Activated CD8-positive, alpha-beta memory T cell treated with anti-CD3 and anti-CD28 coated beads, Interleukin-2, amount 50 U/mL, for 48 hours (primary cell): ENCODE measurements at places on chromosomes 16 and 17.
A peak's percentile ranks its signal among the peaks of the same experiment; 100 is the strongest.

GRCh38 chr17:70804161-70804560, 634.8 kb downstream of the KCNJ2 start:
- DNase-seq: no peak

DNA sequence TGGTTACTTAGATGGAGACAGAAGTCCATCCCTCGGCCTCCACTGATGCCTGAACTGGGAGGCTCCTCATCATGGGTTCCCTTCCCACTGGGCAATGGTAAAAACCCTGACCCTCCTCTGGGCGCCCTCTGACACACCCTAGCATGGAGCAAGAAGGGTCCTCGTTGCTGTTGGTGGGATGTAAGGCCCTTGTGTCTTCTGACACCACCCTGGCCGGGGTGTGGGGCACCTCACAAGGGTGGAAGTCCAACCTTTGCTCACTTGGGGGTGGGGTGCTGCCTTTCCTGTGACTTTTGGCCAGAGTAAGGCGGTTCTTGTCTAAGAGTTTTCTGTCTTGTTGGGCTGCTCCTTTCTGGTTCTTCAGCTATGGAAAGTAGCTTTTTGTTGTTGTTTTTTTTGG, 28.7 kb downstream of the MPRIP start:
- no peak for DNase-seq

DNA sequence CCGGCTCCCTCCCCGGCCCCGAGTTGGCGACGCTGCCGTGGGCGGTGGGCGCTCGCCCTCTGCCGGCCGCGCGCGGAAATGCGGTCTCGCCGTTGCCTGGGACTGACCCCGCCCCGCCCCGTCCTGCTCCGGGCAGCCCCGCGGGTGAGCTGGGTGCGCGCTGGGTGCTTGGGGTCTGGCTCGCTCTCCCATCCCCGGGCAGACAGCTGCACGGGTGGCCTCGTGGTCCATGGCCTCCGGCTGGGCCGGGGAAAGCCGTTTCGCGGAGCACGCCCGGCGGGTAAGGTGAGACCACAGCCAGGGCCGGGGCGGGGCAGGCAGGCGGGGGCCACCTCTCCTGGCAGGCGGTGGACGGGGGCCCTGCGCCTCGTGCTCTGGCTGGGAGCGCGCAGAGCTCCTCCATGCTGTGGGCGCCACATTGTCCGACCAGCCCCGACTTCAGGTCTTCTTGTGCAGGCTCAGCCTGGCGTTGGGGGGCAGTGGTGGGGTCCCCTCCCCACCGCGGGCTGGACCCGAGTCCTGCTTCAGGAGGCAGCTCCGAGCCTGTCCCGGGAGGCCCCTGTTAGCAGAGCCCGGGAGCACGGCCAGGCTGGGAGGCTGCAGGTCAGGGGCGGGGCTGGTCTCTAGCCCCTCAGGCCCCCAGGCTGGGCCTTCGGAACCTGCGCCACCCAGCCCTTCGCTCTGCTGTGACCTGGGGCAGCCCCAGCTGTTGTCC, 7.0 kb upstream of the C1QTNF8 start:
- DNase-seq: peak; percentile 92

GRCh38 chr16:8663192-8664089, 11.0 kb upstream of the ABAT start:
- DNase-seq: no peak

GRCh38 chr17:3557768-3558583, at the start of gene TRPV3:
TRPV3 (minus strand) TSS chr17:3557812; CDS start chr17:3554850, 2,962 bp downstream.
- DNase-seq: peak; percentile 78

DNA sequence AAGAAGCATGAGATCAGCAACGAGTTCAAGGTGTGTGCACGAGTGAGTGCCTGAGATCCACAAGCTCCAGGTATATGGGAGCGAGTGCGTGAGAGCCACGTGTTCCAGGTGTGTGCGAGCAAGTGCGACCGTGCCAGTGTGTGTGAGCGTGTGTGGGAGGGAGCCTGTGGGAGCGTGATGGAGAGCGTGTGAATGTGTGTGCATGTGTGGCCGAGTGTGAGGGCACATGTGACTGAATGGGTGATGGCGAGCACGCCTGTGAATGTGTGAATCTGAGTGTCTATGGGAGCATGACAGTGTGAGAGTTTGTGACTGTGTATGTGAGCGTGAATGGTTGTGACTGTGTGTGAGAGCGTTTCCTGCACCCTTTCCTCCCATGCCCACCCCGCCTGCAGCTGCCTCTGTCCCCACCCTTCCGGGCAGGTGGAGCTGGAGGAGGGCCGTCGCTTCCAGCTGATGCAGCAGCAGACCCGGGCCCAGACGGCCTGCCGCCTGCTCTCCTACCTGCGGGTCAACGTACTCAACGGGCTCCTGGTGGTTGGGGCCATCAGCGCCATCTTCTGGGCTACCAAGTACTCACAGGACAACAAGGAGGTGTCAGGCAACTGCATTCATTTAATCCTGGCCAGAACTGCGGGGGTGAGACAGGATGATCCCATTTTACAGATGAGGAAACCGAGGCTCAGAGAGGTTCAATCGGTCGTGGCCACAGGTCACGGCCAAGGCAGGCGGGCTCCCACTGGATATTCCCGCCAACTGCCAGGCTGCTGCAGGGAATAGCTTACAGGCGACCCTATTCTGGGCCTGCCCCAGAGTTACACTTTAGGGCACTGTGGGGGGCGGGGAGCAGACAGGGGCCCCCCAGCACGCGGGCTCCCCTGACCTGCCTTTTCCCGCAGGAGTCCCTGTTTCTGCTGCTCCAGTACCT, 3.7 kb downstream of the TMC8 start:
- DNase-seq: peak; percentile 80

- DNase-seq: no peak
Measured at GRCh38 chr16:22235839-22236745, 30.0 kb downstream of the EEF2K start.

GRCh38 chr16:27434141-27435051, 32.4 kb downstream of the IL21R start:
- DNase-seq: peak; percentile 43

DNA sequence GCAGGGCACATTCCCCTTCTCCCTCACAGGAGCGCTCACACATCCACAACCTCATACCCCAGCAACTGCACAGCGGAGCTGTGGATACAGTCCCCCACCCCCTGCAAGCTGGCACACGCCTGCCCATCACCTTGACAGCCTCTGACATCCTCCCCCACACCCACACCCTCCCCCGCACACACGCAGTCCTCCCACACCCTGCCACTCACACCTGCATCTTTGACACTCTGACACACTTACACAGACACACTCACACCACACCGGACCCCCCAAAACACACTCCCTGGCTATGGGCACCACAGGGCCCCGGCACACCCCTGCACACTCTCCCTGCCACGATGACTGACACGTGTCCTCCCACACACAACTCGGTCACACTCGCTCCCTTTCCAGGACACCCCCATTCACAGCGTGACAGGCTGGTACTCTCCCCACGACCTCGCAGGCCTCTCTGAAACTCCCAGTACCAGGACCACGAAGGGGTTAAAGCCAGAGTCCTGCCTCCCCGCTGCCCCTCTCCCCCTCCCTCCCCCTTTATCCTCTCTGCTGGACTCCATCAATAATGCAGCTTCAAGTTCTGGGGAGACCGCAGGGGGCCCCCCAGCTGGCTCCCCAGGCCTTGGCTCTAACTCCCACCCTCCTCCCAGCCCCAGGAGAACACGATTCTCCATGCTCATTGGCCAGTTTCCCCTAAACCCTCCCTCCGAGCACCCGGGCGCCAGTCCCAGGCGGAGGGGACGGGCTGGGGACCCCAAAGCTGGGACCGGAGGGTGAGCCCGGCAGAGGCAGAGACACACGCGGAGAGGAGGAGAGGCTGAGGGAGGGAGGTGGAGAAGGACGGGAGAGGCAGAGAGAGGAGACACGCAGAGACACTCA, at the start of gene PPP1R1B:
Gene PPP1R1B (plus strand): TSS at position 782 of the 876 bp plus-strand sequence. CDS start 441 bp downstream, outside the sequence.
- no peak for DNase-seq

DNA sequence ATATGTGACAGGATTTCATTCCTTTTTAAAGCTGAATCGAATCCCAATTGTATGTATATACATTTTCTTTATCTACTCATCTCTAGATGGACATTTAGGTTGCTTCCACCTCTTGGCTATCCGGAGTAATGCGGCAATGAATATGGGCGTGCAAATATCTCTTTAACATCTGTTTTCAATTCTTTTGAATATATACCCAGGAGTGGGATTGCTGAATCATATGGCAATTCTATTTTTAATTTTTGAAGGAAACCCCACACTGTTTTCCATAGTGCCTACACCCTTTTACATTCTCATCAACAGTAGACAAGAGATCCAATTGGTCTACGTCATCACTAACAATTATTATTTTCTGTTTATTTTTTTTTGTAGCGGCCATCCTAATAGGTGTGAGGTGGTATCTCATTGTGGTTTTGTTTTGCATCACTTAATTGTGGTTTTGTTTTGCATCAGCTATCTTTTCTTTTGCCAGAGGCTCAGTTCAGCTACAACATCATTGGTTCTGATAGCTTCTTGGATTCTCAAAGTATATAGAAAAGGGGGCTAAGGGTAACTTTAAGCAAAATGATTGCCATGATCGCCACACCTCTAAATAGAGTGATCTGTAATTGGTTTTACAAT, 25.6 kb upstream of the MAP2K6 start:
- no peak for DNase-seq

GRCh38 chr16:21283521-21284289, 5.6 kb upstream of the CRYM start:
- DNase-seq: no peak

GRCh38 chr17:74006371-74006770, 197.1 kb upstream of the RPL38 start:
- no peak for DNase-seq

DNA sequence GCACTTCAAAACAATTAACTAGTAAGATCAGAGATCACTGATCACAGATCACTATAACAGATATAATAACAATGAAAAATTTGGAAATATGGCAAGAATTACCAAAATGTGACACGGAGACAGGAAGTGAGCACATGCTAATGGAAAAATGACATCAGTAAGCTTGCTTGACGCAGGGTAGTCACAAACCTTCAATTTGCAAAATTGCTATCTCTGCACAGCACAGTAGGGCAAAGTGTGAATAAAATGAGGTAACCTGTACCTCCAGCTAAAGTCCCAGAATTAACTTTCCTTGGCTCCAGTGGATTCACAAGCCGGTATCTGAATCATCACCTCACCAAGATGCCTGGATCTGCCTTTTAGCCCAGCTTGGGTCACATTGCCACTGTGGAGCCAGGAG, 4.2 kb upstream of the MMP2 start:
- no peak for DNase-seq
